ENCODE measurements at places on chromosomes 12 and 14. TPM values are rescaled to one million over a fixed set of nuclear protein-coding genes. Genes with fewer than 3 reads are reported as not detected.

The CFAP54 gene
- total RNA-seq = 1.3 TPM

DNA sequence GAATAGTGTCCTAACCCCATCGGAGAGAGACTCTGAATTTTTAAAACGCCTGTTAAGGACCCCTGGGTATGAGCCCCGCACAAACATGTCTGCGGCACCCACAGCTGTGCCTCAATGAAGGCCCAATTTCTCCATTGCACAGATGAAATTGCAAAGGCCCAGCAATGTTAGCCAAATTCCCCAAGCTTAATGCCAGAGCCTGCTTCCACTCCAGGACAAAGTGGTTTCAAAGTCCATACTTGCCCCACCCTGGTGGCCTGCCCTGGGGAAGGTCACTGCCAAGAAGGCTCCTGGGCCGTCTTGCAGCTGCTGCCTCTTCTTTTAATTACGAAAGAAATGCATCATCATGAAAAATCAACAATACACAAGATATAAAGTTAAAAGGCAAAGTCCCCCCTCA, 1179.7 kb downstream of the VRK1 start:
- H3K4me3 ChIP-seq = no peak overlapping the region
- DNase-seq = no peak
- H3K36me3 ChIP-seq = no peaks in the 10 kb centered on the region
- no peaks in the 10 kb centered on the region for H3K27me3 ChIP-seq
- H3K27ac ChIP-seq = peak overlapping the region; percentile 86

- H3K27me3 ChIP-seq = no peaks in the 10 kb centered on the region
- peak overlapping the region; percentile 99 for H3K27ac ChIP-seq
- H3K4me3 ChIP-seq = peak overlapping the region; percentile 93
- H3K4me1 ChIP-seq = peaks cover 6% of the 10 kb centered on the region
These were observed 3.6 kb upstream of the ARID2 start for GRCh38 chr12:45725631-45726602.

- DNase-seq = no peak
- no peaks in the 10 kb centered on the region for H3K27me3 ChIP-seq
- no peaks in the 10 kb centered on the region for H3K4me1 ChIP-seq
- no peak overlapping the region for H3K4me3 ChIP-seq
- H3K27ac ChIP-seq = no peak overlapping the region
These were observed 554.8 kb downstream of the DIO2 start for GRCh38 chr14:79656496-79656895.

DNA sequence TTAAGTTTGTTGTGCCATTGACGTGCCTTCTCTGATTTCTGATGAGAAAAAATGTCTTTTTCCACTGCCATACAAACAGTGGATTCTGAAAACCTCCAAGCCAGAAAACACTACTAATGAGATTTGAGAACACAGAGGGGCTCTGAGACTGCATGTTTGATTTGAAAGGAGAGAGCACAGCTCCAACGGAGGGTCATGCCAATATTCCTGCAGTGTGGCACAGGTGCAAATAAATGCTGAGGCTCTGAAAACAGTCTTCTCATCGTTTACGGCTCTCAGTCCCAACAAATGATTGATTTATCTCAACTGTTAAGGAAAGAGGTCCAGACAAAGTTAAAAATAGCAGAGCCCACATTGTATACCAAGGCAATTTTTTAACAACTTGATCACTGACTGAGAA, 128.7 kb downstream of the KCNH5 start:
- H3K4me3 ChIP-seq = no peak overlapping the region
- H3K27ac ChIP-seq = no peak overlapping the region
- no peaks in the 10 kb centered on the region for H3K36me3 ChIP-seq
- no peak for DNase-seq
- no peaks in the 10 kb centered on the region for H3K27me3 ChIP-seq

Measured in uterus (tissue), 4 donors.